Cerebellar cortex (tissue), 1 donor: ENCODE measurements at places on chromosomes 12 and 14.

GRCh38 chr12:41217727-41218126 is 29.6 kb downstream of the PDZRN4 start:
- no peak for DNase-seq

DNA sequence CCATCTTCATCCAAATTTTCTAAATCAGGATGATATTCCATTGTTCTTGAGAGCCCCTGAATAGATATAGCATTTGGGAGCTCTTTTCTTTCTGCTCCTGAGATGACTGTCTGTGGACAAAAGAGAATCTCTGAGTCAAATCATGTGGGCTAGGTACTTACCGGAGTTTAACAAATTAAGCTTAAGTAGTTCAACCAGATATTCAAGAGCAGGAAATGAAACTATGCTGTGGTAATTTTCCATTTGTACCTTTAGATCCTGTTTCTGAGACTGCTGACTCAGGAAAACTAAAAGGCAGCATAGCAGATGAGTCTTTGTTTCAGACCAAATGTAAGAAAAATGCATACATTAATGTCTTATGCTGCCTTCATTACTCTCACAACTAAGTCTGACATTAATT is at the start of gene CLEC7A:
TSS of gene CLEC7A (minus strand) at position 158 of the 400 bp plus-strand sequence. CDS start at position 41, 117 bp downstream.
- no peak for DNase-seq

DNA sequence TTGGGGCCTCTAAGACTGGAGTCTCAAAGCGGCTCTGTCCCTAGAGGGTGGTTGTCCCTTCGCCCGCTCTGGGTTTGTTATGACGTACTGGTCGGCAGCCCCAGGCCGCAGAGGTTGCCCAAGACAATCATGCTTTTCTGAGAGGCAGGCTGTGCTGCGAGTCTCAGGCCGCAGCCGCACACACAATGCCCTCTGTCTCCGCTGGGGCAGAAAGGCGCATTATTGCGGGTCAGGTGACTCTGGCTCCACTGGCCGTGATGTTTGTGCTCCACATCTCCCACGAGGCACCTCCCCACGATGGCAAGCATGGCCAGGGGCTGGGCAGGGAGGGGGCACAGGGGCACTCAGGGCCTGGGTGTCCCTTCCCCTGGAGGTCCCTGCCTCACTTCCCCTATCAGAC is 21.0 kb upstream of the PLEKHG3 start:
- no peak for DNase-seq

GRCh38 chr14:60197629-60198303 is 32.6 kb upstream of the DHRS7 start:
- DNase-seq = no peak

GRCh38 chr12:69834576-69834975 is 9.5 kb downstream of the MYRFL start:
- no peak for DNase-seq

- no peak for DNase-seq
These were observed 161.0 kb downstream of the PAX9 start for GRCh38 chr14:36822685-36823084.

- no peak for DNase-seq
These were observed 82.0 kb downstream of the IFT43 start for GRCh38 chr14:76067536-76067935.

DNA sequence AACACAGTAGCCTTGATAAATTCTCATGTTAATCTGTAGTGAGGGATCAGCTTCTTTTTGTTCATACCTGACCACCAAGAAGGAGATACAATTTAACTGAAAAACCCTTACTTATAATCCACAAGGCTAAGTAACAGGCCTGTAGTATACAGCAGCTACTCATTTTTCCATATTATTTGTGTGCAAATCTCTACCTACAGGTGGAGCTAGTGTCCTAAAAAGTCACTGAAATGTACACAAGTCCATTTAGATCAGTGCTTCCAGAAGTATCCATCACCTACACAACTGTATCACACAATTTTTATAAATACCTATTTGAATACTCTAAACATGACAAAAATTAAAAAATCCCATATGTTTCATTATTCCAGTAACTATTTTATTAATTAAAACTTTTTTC is 173.2 kb downstream of the SLC35F4 start:
- peak; percentile 40 for DNase-seq

GRCh38 chr14:49999146-49999761 is 106.4 kb downstream of the ARF6 start:
- DNase-seq = peak; percentile 53

- peak; percentile 55 for DNase-seq
These were observed 392 bp downstream of the SLC15A4 start for GRCh38 chr12:128823216-128823915.

GRCh38 chr14:31411218-31411727 is 9.1 kb downstream of the HEATR5A start:
- DNase-seq = no peak

DNA sequence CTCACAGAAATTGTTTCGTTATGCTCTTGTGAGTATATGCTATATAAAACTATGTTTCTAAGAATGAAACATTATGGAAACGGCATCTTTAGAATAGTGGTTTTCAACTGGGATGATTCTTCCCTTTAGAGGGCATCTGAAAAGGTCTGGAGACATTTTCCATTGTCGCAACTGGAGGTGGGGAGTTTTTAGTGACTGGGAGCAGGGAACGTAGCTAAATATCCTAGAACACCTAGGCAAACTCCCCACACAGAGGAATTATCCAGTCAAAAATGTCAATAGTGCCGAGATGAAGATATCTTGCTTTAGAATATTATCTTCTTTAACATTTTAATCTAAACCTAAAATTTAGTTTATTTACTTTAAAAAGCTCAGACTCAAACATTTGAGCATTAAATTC is 486.1 kb upstream of the FOXG1 start:
- DNase-seq = no peak

DNA sequence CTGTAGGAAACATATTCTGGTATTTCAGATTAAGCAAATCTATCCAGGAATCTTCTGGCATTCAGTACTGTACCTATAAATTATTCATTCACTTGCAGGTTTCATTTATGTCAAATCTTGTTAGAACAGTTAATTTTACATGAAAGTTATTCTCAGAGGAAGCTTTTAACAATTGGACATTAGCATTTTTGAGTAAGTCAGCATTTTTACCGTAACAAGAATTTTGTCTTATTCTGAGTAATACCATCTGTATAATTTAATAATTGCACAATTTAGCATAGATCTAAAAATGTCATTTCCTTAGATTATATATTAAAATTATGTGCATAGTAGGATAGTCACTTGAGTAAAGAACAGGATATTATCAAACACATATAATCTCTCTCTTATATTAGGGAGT is 764.8 kb upstream of the LRFN5 start:
- no peak for DNase-seq

DNA sequence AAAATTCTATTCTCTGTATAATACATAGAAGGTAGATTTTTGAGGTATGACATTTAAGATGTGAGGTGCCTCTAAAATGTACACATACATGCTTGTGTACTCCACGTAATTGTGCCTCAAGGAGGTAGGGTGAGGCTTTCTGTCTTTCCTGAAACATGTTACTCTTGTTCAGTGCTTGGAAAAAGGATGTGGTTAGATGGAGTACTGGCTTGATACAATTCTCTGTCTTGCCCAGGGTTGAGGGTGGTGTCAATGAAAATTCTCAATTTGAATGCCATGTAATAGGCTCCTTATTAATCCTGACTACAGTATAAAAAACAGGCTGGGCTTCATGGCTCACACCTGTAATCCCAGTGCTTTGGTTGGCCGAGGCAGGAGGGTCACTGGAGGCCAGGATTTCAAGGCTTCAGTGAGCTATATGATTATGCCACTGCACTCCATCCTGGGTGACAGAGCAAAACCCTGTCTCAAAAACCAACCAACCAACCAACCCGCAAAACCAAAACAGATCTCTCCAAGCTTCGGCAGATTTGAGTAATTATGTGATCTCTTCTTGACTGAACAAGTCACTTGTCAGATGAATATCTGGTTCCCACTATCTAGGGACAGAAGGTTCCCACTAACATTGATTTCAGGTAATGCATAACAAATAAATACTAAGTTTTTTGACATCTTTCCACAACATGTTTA is 41.6 kb downstream of the RCOR1 start:
- no peak for DNase-seq

DNA sequence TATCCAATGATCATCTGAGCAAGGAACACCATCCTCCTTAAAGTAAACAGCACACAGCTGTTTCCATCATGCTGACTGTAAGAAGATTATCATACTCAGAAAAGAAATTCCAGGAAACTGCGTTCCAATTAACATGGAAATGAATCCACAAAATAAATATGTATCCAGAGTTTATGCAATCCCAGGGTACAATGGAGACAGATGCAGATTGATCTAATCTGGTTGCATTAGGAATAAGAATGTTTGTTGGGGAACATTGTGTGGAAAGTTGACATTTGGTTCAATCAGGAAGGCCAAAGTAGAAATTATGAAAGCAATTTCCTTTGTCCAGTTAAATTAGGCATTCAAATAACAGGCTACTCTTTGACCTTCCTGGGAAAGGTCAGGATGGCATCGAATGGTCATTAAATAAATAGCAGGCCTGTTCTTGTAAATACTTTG is 236.9 kb upstream of the AMIGO2 start:
- peak; percentile 54 for DNase-seq

DNA sequence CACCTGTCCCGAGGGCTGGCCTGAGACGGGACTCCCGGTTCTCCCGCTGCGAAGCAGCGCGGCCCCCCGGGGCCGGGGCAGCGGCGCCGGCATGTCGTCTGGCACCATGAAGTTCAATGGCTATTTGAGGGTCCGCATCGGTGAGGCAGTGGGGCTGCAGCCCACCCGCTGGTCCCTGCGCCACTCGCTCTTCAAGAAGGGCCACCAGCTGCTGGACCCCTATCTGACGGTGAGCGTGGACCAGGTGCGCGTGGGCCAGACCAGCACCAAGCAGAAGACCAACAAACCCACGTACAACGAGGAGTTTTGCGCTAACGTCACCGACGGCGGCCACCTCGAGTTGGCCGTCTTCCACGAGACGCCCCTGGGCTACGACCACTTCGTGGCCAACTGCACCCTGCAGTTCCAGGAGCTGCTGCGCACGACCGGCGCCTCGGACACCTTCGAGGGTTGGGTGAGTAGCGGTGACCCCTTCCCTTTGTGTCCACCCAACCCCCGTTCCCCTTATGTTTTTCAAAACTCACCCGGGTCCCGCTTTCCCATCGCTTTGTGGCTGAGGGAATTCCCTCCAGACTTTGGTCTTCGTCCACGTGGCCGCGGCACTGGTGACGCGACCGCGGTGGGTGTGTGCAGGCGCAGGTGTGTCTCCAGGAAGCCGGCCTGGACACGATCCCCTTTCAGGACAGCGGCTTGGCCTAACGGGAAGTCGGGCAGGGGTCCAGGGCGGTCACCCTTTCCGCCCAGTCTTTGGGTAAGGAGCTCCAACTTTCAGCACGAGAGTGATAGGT is 826 bp downstream of the PRKCH start:
- no peak for DNase-seq

- no peak for DNase-seq
These were observed 329.7 kb upstream of the ATP2B1 start for GRCh38 chr12:90038289-90038688.

DNA sequence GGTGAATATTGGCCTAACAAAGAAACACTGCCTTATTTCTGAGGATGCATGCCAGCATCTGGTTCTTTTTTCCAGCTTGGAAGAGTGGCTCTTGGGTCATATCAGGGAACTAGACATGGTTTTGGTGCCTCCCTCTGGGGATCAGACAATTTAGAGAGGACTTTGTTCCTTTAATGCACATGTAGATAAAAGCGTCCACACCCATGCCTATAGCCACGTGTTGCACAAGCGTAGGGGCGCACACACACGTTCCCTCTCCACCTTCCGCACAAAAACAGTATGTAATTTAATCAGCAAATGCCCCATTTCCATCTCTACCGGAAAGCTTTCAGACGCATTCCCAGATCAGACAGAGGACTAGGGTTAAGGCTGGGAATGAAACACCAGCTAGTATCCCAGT is 61.7 kb upstream of the RIC8B start:
- DNase-seq = no peak

DNA sequence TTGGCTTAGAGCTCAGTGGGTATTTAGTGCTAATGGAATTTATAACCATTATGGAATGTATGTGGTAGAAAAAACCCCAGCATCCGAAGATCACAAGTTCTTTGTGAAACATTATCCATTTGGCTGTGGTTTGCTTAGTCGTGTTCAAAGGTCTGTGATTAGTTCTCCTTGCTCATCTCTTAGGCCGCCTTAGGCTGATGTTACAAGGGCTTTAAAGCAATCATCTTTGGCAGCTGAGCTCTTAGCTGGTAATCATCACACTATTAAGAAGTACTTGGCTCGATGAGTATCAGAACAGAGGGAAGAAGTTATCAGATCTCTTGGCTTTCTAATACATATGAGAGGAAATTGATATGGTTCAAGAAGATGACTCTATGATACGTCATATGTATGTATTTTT is 124.1 kb upstream of the E2F7 start:
- DNase-seq = no peak

GRCh38 chr14:30355431-30355913 is 203.5 kb upstream of the G2E3 start:
- no peak for DNase-seq

DNA sequence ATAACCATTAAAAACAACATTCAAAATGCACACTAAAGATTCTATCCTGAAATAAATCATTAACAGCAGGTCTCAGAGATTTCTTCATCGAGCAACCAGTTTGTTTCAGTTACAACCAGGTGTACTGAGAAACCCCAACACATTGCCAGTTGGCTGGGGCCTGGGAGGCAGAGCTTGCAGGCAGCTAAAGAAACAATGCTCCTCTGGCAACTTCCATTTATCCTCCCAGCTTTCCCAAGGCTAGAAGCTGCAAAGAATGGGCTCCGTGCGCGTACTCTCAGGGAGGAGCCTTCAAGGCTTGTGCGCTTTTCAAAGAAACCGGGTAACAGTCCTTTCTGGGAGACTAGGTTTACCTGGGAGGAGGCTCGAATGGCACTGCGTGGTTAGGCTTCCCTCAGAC is 181.6 kb downstream of the MSRB3 start:
- no peak for DNase-seq

DNA sequence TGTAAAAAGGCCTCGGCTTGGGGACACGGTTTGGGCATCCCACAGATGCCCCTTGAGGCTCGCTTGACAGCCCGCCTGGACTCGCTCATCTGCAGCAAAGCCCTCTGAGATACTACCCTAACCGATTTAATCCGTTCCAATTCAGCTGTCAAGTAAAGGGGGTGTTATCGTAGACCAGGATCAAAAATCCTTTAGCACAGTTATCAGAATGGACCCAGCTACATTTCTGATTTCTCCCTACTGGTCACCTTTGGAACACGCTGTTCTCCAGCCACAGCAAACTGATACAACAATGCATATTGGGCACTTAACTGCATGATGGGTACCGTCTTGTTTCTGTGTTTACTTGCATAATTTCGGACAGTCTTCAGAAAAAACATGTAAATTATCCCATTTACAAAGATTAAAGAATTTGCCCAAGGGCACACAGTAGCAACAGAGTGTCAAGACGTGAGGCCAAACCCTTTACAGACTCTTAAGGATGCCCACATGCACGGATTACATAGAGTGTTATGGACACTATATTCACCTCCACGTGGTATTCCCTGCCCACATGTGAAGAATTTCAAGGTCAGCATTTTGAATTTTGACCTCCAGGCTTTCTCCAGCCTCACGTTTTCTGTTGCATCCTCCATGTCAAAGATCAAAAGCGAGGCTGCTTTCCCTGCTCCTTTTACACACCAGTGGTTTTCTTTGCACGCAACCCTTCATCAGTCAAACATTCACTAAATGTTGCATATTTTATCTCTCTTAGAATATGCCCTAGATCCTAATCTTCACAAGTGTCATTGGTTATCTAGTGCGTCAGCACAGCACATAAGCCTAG is 3.2 kb upstream of the DUSP6 start:
- DNase-seq = no peak
